H9 (cell line): ENCODE measurements at places on chromosomes 1 and 21. TPM values are rescaled to one million over a fixed set of nuclear protein-coding genes. Genes with fewer than 3 reads are reported as not detected.

The RIMKLA gene
- 4.7 and 6.2 TPM in 2 replicates for total RNA-seq

The PHC2 gene
- 8.1 and 9.4 TPM in 2 replicates for total RNA-seq

The TNFRSF8 gene
- 2.9 and 3.2 TPM in 2 replicates for total RNA-seq

DNA sequence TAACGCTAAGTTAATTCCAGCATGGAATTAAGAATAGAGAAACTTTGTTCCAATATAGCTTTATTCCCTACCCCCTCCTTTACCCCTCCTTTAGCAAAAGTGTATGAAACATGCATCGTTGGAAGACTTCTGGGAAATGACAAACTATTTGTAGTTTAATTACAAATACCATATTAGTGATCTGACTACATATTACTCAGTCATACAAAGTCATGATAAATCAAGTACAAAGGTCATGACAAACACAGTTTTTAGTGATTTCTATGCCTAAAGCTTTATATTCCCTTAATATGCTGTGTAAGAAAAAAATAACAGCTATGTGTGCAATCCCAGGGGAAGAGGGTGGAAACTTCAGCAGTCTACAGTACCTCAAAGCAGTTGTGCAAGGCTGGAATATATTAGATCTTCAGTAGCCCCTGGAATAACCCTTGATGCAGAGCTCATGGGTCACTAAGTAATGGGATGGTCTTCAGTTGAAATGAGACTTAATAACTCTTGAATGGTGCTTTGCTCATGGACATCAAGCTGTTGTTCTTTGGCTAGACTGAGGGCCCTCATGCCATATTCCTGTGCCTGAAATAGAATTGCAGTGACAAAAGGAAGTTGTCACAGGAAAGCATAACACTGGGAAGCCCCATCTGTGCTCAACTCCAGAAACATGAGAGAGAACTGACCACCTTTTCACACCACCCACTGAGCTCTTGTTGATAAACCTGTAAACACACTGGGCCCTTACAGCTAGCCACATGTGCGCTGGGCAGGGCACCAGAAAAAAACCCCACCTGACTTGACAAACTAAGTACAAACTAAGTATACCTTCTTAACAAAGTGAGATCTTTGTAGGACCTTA is 25.3 kb downstream of the ZMYND12 start:
- DNase-seq = no peak

DNA sequence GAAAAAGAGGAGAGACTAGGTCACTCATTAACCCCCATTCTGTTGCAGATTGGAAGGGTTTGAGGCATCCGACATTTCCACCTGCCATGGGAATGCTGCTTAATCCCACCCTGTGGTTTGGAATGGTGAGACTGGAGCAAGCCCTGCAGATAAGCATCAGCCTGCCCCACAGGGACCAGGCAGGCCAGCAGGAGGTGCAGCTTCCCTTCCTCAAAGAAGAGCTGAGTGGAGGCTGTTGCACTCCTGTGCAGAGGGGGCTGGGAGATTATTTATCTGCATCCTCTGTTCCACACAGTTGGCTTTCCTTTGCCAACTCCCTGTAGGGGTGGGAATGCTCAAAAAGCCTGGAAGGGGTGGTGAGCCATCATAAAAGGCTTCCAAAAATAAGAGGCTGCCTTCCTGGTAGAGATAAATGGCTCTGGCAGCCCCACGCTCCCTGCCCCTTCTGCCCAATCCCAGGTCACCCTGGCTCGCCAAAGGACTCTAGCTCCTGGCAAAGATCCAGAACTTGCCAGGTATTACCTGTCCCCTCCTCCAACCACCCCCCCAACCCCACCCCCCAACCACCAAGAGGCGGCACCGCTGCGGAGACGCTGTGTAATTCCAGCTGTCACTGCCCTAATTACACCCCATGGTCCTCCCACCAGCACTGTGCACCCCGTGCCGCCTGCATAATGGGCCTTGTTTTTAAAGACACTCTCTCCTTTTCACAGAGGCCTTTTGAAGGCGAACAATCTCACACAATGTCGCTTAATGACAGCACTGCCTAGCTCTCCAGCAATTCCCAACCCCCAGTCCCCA is 83.0 kb upstream of the ZC3H12A start:
- peak; percentile 58 for DNase-seq

GRCh38 chr1:197782722-197783360 is 7.6 kb upstream of the DENND1B start:
- DNase-seq = no peak

- no peak for DNase-seq
Measured at GRCh38 chr21:26127918-26128317, 42.7 kb downstream of the APP start.

DNA sequence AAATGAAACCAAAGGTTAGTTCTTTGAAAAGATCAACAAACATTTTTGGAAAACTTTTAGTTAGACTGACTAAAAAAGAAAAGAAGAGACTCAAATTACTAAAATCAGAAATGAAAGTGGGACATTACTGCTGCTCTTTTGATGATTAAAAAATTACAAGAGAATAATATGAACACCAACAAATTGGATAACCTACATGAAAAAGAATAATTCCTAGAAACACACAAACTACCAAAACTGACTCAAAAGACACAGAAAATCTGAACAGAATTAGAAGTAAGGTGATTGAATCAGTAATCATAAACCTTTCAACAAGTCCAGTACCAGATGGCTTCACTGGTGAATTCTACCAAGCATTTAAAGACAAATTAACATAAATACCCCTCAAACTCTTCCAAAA is 5.6 kb downstream of the KIFAP3 start:
- DNase-seq = no peak

DNA sequence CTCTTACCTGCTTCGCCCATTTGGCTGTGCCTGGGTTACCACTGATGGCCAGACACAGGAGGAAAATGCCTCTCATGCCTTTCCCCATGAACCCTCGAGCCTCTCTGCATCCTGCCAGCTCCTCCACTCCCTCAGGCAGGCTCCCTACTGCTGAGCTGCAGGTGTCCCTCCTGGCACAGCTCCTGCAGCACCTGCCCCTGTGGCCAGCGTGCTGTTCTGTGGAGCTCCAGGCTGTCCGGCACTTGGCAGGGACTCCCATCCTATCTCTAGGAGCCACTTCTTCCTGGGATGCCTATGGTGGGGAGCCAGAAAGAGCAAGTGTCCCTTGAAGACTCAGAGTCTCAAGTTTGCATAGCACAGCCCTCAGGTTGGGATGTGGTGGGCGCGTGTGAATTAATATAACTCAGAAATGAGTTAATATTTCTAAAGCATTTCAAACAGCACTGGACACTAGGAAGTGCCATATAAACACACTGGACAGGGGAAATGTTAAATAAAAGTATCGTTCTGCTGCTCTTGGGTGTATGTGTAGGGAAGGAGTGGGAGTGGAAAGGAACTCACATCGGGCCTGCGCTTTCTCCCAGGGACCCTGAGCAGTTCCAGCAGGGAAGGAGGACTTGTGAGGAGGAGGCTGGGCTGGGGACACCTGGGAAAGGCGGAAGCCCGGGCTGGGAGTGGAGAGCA is 2.7 kb downstream of the LRRC71 start:
- peak; percentile 49 for DNase-seq

DNA sequence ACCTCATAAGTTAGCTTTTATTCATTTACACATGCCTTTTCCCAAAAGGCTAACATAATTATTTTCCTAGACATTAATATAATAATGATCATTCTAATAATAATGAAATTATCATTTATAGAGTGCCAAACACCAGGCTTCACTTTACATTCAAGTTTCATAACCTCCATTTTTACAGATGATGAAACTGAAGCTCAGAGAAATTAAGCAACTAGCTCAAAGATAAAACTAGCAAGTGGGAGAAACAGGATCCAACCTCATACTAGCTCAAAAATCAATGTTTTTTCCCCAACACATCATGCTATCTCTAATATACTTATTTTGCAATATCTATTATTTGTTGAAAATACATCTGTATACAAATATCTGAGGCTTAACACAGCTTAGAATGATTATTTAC is 14.0 kb downstream of the LPGAT1 start:
- DNase-seq = no peak

GRCh38 chr21:30962013-30962412 is 76.3 kb downstream of the KRTAP19-8 start:
- DNase-seq = peak; percentile 29

DNA sequence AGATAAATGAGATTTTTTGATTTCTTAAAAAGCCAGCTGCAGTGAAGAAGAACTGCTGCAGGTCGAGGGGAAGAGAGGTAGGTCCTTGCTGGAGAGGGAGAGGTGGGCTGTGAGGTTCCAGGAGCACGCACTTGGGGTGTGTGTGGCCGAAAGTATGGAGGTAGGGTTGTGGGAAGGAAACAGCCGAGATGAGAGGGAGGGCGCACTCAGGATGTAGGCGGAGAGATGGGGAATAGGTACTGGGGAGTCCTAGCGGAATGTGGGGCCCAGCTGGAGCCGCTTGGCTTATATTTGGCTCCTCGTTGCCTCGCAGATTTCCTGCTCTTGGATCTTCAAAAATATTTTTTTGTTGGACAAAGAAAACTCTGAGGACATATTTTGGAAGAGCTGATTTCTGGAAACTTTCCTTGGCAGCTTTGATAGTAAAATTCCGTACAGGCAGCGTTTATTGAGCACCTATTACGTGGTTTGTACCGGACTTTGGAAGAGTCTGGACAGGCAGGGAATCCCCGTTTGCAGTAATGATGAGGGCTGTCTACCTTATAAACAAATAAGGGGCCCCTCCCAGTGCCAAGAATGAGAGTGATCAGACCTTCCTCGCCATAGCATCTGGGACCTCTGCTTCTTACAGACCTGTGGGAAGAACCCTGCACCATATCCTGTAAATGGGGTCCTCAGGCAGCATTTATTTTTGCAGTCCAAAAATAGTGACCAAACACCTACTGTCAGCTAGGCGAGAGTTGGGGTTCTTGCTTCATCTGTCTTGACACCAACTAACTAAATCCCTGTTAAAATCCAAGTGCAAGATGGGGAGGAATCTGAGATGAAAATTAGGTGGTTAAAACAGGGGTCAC is 1.5 kb downstream of the LRRC8D start:
- DNase-seq = peak; percentile 41

- DNase-seq = no peak
Measured at GRCh38 chr1:223748405-223748772, 36.0 kb downstream of the CAPN2 start.

DNA sequence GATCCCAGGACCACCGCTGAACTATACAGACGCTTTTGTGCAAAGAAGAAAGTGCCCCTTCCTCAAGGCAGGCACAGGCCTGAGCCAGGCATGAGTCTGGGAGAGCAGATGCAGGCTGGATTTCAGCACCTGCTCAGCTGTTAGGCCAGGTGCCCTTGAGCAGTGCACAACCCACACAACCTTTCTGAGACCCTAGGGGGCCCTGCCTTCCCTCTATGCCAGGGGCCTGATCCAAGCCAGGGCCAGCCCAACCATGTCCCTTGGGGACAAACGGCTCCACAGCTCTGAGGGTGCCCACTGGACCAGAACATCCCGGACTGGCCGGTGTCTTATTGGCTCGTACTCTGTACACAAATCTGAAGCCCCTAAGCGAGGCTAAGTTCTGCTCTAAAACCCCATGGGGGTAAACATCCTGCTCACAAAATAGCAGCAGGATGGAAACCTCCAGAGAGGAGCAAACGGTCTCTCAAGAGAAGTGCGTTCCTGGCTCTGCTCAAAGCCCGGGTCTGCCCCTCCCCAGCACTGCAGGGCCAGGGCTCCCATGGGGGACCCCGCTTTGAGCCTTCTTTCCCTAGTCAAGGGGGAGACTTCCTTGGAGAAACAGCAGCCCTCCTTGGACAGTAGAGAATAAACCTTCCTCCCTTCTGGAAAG is 275.1 kb downstream of the NPHP4 start:
- DNase-seq = no peak

DNA sequence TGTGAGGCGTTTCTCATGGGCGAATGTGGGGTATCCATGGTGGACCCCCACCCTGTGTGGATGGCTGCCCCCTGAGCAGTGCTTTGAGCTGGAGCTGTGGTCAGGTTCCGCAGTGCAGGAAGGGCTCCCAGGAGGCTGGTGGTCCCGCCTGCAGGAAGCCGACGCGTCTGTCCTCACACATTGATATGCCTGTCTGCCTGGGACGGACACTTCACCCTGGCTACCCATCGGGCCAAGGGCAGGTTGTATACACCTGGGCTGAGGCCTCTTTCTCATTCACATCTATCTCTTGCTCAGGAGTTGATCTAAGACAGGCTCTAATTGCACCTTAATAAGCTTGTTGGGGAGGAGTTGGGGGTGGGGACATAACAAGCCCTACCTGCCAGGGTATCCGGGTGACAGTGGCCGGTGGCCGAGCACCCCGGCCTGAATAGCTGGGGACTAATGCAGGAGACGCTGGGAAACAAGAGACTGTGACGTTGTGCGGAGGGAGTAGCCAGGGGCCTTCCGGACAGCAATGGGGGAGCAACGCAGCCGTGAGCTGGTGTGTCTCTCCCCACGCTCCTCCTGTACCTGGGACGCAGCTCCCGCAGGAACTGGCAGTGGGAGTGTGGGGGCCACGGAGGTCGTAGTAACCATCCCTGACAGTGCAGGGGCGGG is 21.7 kb downstream of the PDXK start:
- peak; percentile 91 for DNase-seq

DNA sequence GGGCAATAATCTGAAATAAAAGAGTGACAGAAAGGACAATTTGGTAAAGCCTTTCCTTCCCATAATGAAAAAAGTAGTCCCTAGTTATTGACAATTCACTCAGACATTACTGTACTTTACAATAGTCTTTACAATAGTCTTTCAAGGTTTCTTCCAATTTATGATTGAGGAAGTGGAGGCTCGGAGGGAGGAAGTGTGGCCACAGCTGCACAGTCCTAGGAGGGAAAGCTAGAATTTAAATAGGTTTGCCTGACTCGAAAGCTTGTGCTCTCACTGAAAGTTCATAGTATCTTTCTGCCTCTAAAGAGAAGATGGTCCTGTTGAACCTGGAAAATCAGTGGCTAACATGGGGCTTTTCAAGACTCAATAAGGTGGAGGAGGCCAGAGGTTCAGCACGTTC is 203.2 kb downstream of the SDCCAG8 start:
- DNase-seq = no peak
